ENCODE measurements at places on chromosomes 6 and 20. TPM values are rescaled to one million over a fixed set of nuclear protein-coding genes. Genes with fewer than 3 reads are reported as not detected.

- peak; percentile 17 for DNase-seq
- no peak overlapping the region for H3K4me3 ChIP-seq
- peaks cover 14% of the 10 kb centered on the region for H3K4me1 ChIP-seq
- H3K36me3 ChIP-seq, result no peaks in the 10 kb centered on the region
Observed at GRCh38 chr6:134080171-134080795, 27.9 kb upstream of the SLC2A12 start.

DNA sequence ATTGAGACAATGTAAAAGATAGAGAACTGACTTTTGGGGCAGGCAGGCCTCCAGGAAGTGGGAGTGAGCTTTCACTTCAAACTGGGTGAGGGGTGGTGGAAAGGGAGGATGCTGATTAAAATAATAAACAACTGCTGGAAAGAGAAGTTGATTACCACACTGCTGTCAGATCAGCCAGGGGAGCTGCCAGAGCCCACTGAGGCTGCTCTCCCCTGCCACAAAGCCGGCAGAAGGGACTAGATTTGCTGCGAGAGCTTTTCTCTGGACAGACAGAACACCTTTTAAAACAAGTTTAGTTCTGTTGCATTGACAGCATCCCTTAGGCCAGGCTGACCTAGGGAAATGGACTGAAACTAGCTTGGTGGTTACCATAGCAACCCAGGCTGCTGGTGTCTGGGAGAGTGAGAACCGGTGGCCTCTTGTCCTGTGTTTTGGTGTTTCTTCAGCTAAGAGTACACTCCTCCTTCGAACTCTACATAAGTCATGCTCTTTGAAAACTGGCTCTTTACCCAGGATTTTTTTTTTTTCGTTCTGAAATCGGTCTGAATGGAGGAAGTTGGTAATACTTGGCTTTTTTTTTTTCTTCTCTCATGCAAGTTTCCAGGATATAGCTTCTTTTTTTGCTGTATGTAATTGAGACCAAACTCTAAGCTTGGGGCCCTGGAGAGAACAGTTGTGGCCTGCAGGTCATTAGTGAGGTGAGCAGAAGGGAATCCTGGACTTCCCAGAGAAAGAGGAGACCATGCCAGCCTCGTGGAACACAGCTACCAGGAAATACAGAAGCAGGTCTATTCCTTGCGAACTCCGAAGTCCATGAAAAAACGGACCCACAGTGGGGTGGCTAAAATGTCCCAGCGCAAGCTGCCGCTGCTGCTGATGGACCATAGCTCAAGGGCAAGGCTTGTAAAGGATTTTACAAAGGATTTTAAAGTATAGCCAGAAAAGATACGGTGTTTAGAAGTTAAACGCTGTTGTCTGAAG, 374.4 kb downstream of the UTRN start:
- H3K4me3 ChIP-seq, result no peak overlapping the region
- H3K27ac ChIP-seq, result no peak overlapping the region
- no peak for DNase-seq
- no peaks in the 10 kb centered on the region for H3K27me3 ChIP-seq
- H3K36me3 ChIP-seq, result no peaks in the 10 kb centered on the region

DNA sequence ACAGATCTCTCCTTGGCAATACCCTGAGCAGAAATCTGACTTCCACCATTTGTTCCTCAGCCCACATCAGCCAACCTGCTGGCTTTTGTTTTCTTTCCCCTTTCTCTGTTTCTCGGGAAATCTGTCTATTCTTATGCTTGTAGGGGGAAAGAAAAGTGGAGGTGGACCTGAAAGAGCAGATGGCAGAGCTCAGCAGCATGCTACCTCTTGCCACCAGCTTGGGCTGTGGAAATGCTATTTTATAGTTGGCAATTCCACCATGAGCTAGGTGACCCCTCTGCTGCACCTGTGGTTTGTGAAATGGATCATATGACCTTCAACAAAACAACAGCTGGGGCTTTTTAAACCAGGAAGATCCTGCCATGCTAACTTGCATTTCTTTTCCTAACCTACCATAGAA, 6.8 kb upstream of the SPATS1 start:
- peaks cover 25% of the 10 kb centered on the region for H3K27me3 ChIP-seq
- no peak overlapping the region for H3K27ac ChIP-seq
- no peaks in the 10 kb centered on the region for H3K4me1 ChIP-seq
- DNase-seq, result no peak
- H3K36me3 ChIP-seq, result no peaks in the 10 kb centered on the region

- H3K4me1 ChIP-seq, result peaks cover 14% of the 10 kb centered on the region
- no peaks in the 10 kb centered on the region for H3K36me3 ChIP-seq
- no peak overlapping the region for H3K4me3 ChIP-seq
- no peak overlapping the region for H3K27ac ChIP-seq
Observed at GRCh38 chr6:116088946-116089345, 11.7 kb upstream of the NT5DC1 start.

GRCh38 chr6:152775428-152775827, 24.8 kb downstream of the VIP start:
- H3K4me1 ChIP-seq, result no peaks in the 10 kb centered on the region
- no peaks in the 10 kb centered on the region for H3K36me3 ChIP-seq
- no peak for DNase-seq
- no peak overlapping the region for H3K4me3 ChIP-seq
- no peak overlapping the region for H3K27ac ChIP-seq
- H3K27me3 ChIP-seq, result peaks cover 16% of the 10 kb centered on the region

- H3K27me3 ChIP-seq, result no peaks in the 10 kb centered on the region
- DNase-seq, result no peak
- no peaks in the 10 kb centered on the region for H3K36me3 ChIP-seq
- peaks cover 22% of the 10 kb centered on the region for H3K4me1 ChIP-seq
Observed at GRCh38 chr6:22825210-22825609, 255.8 kb downstream of the HDGFL1 start.

DNA sequence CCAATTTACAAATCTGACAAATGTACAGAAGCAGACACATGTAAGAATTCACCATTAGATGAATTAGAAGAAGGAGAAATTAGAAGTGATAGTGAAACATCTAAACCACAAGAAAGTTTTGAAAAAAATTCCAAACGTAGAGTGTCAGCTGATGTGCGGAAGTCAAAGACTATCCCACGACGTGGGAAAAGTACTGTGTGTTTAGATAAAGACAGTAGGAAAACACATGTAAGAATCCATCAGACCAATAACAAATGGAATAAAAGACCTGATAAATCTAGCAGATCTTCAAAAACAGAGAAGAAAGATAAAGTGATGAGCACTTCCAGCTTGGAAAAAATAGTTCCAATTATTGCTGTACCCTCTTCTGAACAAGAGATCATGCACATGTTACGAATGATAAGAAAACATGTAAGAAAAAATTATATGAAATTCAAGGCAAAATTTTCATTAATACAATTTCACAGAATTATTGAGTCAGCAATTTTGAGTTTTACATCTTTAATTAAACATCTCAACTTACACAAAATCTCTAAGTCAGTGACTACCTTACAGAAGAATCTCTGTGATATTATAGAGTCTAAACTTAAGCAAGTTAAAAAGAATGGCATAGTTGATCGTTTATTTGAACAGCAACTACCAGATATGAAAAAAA, 28.1 kb upstream of the GJA10 start:
- no peak overlapping the region for H3K4me3 ChIP-seq
- no peak for DNase-seq
- H3K36me3 ChIP-seq, result peaks cover 81% of the 10 kb centered on the region

The LAMA2 gene
- 3.9 TPM for total RNA-seq

The HLA-DQB1 gene
- total RNA-seq, result not detected

The BPI gene
- total RNA-seq, result not detected
